ENCODE measurements at places on chromosomes 2 and 18. TPM values are rescaled to one million over a fixed set of nuclear protein-coding genes. Genes with fewer than 3 reads are reported as not detected.

GRCh38 chr2:120766470-120767351, 31.0 kb downstream of the GLI2 start:
- no peaks in the 10 kb centered on the region for H3K36me3 ChIP-seq
- peak overlapping the region; percentile 86 for H3K27ac ChIP-seq
- no peak overlapping the region for H3K4me3 ChIP-seq
- DNase-seq, result peak; percentile 32
- peaks cover 83% of the 10 kb centered on the region for H3K4me1 ChIP-seq

DNA sequence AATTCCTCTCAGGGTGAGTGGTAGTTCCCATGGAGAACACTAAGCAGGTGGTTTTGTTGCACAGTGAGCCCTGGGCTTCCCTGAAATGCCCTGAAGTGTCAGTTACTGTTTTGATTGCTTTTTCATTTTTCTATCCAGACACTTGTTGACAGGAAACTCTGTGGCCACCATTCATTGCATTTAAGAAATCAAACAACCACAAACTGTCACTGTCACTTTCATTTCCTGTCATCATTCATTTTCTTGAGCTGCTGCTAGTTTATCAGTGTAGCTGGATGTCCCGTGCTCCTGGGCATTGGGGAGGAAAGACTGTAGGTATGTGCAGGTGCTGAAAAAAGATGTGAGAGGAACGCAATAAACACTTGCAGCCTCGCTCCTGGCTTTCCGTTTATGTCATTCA, 891.6 kb upstream of the ZEB2 start:
- DNase-seq, result peak; percentile 4

GRCh38 chr18:59024829-59025228, 114.9 kb upstream of the SEC11C start:
- no peaks in the 10 kb centered on the region for H3K27me3 ChIP-seq
- H3K4me1 ChIP-seq, result peaks cover 35% of the 10 kb centered on the region
- no peak overlapping the region for H3K4me3 ChIP-seq
- H3K27ac ChIP-seq, result no peak overlapping the region
- DNase-seq, result peak; percentile 67
- H3K36me3 ChIP-seq, result no peaks in the 10 kb centered on the region

GRCh38 chr2:6647046-6647445, 218.7 kb downstream of the CMPK2 start:
- H3K27ac ChIP-seq, result no peak overlapping the region
- H3K27me3 ChIP-seq, result no peaks in the 10 kb centered on the region
- no peak overlapping the region for H3K4me3 ChIP-seq
- no peaks in the 10 kb centered on the region for H3K36me3 ChIP-seq
- H3K4me1 ChIP-seq, result peaks cover 9% of the 10 kb centered on the region

GRCh38 chr2:98944775-98945174, 8.8 kb upstream of the CRACDL start:
- no peaks in the 10 kb centered on the region for H3K36me3 ChIP-seq
- peaks cover 2% of the 10 kb centered on the region for H3K27me3 ChIP-seq
- no peaks in the 10 kb centered on the region for H3K4me1 ChIP-seq

GRCh38 chr2:203892207-203892606, 24.6 kb downstream of the CTLA4 start:
- no peaks in the 10 kb centered on the region for H3K27me3 ChIP-seq
- no peaks in the 10 kb centered on the region for H3K36me3 ChIP-seq
- no peak overlapping the region for H3K27ac ChIP-seq
- peaks cover 14% of the 10 kb centered on the region for H3K4me1 ChIP-seq
- DNase-seq, result no peak

- H3K27ac ChIP-seq, result no peak overlapping the region
- no peaks in the 10 kb centered on the region for H3K36me3 ChIP-seq
- H3K27me3 ChIP-seq, result no peaks in the 10 kb centered on the region
- DNase-seq, result no peak
- no peak overlapping the region for H3K4me3 ChIP-seq
Measured at GRCh38 chr2:209790066-209790728, 18.6 kb downstream of the UNC80 start.

DNA sequence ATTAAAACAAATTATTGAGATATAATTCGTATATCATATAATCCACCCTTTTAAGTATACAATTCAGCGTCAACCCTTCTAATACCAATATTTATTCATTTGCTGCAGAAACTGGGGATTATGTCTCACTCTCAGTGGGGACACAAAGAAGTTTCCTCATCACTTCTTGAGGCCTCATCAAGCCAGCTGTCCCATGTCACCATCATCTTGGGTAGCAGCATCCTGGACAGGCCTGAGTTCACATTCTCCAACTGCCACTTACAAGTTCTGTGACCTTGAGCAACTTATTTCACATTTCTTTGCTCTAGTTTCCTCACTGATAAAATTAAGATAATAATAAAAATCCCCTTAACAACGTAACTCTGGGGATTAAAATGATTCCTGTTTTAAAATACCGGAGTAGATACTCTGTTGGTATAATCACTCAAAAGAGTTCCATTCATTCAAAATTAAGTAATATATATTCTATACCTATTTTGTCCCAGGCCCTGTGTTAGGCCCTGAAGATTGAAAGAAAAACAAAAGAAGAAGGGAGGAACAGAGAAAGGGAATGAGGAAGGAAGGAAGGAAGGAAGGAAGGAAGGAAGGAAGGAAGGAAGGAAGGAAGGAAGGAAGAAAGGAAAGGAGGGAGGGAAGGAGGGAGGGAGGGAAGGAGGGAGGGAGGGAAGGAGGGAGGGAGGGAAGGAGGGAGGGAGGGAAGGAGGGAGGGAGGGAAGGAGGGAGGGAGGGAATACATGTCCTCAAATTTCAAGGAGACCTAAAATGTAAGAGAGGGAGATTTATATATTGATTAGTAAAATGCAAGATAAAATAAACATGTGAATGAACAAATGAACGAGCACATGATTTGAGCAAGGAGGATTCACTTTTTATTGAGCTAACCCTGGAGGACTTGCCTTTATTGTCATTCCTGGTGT, 42.4 kb downstream of the NCKAP5 start:
- no peaks in the 10 kb centered on the region for H3K27me3 ChIP-seq
- no peaks in the 10 kb centered on the region for H3K4me1 ChIP-seq
- no peaks in the 10 kb centered on the region for H3K36me3 ChIP-seq
- H3K4me3 ChIP-seq, result no peak overlapping the region

DNA sequence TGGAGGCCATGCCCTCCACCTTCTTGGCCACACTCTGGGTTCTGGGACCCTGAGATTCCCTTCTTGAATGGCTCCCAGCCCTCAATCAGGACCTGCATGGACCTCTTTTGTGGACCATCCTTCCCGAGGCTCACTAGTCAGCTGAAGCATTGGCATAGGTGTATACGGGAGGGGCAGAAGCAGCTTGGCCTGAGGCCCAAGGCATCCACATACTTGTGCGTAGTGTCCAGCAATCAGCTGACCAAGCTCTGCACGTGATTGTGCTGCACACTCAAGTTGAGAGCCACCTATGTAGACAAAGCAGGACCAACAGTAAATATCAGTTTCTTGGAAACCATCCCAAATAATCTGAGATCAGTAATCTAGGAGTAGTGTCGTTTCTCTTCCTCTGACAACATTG, 119.6 kb downstream of the INSIG2 start:
- no peak overlapping the region for H3K27ac ChIP-seq
- no peak for DNase-seq

DNA sequence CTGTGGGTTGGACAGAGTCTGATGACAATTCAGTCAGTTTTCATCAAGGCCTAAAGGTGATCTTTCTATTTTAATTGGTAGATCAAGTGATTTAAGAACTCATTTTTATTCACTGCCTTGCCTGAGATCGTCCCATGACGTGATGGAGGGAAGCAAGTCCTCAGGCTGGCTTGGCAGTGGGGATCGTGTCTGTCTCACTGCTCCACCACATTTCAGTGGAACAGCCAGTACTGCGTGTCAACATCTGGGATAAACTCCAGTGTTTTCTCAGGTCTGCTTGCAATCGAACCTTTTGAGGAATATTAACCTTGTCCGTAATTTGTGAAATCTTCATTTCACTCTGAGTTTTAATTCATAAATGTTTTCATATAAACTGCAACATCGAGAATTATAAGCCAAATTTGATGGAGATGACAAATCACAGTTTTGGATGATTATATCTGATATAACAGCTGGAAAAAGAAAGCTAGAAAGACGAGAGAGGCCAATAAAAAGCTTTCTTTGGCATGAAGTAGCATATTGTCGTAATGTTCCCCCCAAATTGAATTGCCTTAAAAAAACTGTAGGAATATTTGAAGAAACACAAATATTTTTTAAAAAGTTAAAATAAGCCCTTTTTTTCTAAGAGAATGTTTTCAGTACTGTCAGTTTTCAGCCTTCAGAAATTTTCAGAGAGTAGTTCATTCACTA, 414.7 kb upstream of the SPRED2 start:
- H3K27me3 ChIP-seq, result no peaks in the 10 kb centered on the region
- H3K36me3 ChIP-seq, result no peaks in the 10 kb centered on the region
- no peak overlapping the region for H3K4me3 ChIP-seq

GRCh38 chr2:55489467-55490062, 30.0 kb upstream of the CFAP36 start:
- H3K27me3 ChIP-seq, result no peaks in the 10 kb centered on the region
- no peak overlapping the region for H3K27ac ChIP-seq
- no peak for DNase-seq
- H3K4me3 ChIP-seq, result no peak overlapping the region
- H3K4me1 ChIP-seq, result peaks cover 4% of the 10 kb centered on the region

Gene EHBP1
- 41.1 TPM for total RNA-seq

Gene UGT1A4
- total RNA-seq, result not detected

All from muscle of leg (tissue), 16 donors.